Cerebellar cortex (tissue), 1 donor: ENCODE measurements at places on chromosomes 7 and 10.

DNA sequence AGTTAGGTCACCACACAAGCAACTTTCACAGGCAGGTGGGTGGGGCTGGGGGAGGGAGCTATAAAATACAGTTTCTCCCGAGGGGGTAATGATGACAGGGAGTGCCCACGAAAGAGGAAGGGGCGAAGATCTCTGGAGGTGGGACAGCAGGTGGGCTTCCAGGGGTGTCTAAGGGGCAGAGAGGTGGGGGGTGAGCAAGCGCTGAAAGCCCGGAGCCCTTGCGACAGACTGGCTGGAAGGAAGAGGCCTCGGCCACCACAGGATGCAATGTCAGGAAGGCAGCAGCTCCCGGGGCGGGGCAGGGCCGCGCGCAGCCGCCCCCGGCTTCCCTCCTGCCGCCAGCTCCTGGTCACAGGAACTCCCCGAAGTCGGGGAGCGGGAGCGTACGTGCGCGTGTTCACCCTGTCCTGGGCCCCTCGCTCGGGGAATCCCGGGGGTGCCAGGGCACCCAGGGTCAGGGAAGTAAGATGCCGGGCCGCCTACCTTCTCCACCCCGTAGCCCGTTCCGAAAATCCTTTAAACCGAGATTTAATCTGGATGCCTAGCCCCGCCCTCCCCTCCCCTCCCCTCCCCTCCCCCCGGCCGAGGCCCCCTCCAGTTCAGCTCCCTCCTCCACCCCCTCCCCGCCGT, 105.2 kb upstream of the PPIF start:
- DNase-seq: no peak

DNA sequence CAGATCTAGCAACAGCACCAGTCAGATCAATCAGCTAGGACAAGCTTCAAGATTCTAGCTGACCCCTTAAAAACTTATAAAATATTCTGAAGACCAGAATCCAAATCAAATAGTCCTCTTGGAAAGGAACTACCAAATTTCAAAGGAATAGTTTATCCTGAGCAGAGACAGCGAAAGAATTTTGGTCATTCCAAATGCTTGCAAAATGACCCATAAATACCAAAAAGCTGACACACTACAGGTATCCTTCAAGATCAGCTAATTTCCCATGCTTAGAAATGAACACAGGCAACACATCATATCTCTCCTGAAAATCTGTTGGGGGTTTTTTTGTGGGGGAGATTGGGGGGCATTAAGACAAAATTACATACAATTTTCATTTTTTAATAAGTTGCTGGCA, 78.8 kb downstream of the PDSS1 start:
- no peak for DNase-seq

DNA sequence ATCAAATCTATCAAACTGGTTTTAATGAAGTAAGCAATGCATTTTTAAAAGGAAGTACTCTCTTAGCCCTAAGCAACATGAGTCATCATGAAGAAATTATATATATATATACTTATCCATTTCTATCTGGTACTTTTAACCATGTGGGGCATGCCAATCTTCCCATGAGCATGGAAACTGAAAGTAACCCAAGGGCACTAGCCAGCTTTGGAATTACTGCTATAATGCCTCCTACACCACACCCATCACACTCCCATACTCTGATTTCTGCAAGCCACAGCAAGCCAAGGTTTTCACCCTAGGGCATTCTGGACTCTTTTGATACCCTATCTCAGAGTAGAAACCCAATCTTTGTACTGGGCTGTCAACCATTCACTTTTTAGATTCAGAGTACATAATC, 204.6 kb downstream of the IMMP2L start:
- DNase-seq: no peak

GRCh38 chr10:26479766-26480492, 41.8 kb downstream of the APBB1IP start:
- no peak for DNase-seq

- no peak for DNase-seq
These were observed 73.8 kb downstream of the OSBPL3 start for GRCh38 chr7:24905996-24906770.

- DNase-seq: no peak
These were observed 282.1 kb downstream of the CCDC3 start for GRCh38 chr10:12719365-12719764.

GRCh38 chr7:70063371-70063770, 465.1 kb downstream of the AUTS2 start:
- no peak for DNase-seq

DNA sequence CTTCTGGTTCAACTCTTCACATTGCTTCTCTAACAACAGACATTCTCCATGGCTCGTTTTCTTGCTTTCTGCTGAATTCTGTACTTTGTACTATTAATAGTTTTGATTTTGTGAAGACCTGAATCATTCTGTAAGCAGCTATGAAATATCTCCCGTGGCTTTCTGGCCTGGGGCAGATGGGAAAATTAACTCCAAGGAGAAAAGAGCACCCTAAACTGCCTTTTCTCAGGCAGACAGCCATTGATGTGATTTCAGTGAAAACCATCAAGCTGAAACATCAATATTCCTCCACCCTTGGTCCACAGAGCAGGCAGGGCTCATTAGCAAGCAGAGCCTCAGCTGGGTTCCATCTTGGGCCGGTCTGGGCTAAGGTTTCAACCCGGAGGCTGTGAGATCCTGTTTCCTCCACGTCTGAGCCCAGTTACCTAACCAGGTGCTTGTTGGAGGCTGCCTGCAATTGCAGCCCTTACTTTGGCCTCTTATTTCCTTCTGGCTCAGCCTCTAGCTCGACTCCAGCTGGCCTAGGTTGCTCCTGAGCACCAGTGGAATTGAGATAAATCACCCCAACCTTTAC, 21.1 kb upstream of the EZH2 start:
- DNase-seq: no peak

GRCh38 chr7:43395351-43395750, 187.6 kb upstream of the STK17A start:
- DNase-seq: no peak

- no peak for DNase-seq
These were observed 287.7 kb upstream of the MYO3A start for GRCh38 chr10:25646371-25646770.
